Activated CD8-positive, alpha-beta T cell treated with anti-CD3 and anti-CD28 coated beads, Interleukin-2, amount 10 ng/mL, durations not matched to agents 7 days and 5 days (primary cell): ENCODE measurements at places on chromosomes 1 and 21.

- DNase-seq, result no peak
Measured at GRCh38 chr1:119626011-119626545, 22.0 kb downstream of the ZNF697 start.

- no peak for DNase-seq
Measured at GRCh38 chr1:33117440-33118085, 36.6 kb downstream of the AZIN2 start.

DNA sequence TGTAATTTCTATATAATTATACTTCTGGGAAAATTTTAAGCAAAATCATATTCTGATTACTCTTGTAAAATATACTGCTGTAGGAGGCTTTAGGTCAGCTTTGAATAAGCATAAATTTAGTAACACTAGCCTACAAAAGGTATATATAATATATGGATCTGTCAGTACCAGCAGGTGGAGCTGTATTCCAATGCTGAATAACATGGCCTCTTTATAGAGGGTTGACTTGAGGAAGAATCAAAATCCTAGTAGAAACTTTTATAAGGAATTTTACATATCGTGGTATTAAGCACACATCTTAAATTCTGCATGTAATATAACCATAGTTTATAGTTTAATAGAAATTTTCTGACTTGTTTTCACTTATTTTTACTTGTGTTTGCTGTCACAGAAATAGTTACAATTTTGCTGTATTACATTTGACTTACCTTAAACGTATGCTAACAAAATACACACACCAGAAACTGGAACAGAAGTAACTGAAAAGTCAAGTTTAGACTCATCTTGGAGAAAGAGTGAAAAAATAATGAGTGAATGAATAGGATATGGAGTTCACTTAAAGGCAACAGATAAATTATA, 79.3 kb downstream of the HMCN1 start:
- no peak for DNase-seq

DNA sequence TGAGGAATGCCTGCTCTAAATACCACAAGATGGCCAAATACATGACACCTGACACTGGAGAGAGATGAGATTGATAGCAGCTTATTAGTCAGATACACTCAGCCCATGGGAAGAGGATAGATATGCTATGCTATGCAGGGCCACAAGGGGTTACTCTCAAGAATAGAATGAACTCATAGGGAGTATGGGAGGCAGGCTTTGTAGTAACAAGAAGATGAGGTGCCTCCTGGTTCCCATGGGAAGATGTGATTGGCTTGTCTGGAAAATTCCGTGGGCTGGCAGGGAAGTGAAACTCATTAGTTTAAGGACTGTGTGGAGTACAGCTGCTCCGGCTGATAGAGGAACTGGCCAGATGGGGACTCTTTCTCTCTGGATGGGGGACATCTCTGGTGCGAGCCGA, 16.5 kb downstream of the CCDC30 start:
- DNase-seq, result no peak

GRCh38 chr1:202189918-202190715, 3.5 kb upstream of the LGR6 start:
- DNase-seq, result no peak

- DNase-seq, result no peak
Measured at GRCh38 chr1:55081905-55082296, 42.6 kb downstream of the PCSK9 start.
